Stimulated activated CD8-positive, alpha-beta memory T cell treated with anti-CD3 and anti-CD28 coated beads, Interleukin-7, amount 100 ng/mL, for 4 hours (primary cell): ENCODE measurements at places on chromosomes 4 and X.

DNA sequence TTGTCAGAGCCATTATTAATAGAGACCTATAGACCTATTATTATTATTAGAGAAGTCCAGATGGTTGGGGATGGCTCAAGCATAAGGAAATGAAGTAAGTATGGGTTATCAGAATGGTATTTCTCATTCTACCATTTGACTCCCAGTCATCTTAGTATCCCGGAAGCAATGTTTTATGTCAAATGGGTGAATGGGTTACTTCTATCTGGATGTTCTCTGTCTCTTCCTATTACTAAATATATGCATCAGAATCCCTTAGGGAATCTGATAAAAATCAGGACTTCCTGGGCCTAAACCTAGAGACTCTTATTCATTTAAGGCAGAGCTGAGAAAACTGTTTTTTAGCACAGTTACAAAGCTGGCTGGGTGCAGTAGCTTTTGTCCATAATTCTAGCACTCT lies 149.9 kb downstream of the SLC10A7 start:
- no peak for DNase-seq

DNA sequence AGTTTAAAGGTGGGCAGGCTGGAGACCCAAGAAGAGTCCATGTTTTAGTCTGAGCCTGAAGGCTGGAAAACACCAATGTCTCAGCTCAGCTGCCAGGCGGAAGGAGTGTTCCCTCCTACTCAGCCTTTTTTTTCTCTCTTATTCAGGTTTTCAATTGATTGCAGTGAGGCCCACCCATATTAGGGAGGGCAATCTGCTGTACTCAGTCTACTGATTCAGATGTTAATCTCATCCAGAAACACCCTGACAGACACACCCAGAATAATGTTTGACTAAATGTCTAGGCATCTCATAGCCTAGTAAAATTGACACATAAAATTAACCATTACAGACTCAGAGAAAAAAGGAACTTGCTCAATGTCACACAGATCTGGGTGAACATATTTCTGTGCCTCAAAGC lies 347.1 kb downstream of the GBA3 start:
- DNase-seq = no peak

DNA sequence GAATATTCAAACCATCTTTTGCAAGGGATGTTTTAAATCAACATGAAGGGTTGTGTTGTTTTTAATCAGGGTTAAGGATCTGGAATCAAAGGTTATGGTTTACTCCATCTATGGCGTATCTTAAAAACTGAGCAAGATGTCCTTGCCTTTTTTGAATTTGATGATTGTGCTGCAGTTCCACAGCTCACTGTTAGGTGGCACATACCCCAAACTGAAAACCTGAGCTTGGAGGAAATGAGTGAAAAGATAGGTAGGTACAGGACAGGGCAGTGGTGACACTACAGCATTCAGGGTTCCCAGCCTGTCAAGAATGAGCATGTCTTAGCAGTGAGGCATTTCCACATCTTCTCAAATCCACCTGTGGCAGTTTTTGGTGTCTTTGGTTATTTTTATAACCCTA lies 13.1 kb upstream of the EOLA1 start:
- no peak for DNase-seq

GRCh38 chrX:10930151-10930550 lies 181.0 kb upstream of the HCCS start:
- no peak for DNase-seq

GRCh38 chr4:163920426-163920825 lies 425.9 kb downstream of the TMA16 start:
- no peak for DNase-seq

- no peak for DNase-seq
Measured at GRCh38 chrX:15207994-15208393, 61.9 kb downstream of the ASB9 start.

GRCh38 chr4:179867300-179867878 lies 2375.8 kb upstream of the TENM3 start:
- no peak for DNase-seq

- no peak for DNase-seq
Measured at GRCh38 chrX:39756086-39756883, 341.5 kb downstream of the BCOR start.

GRCh38 chr4:11264841-11265240 lies 163.9 kb downstream of the HS3ST1 start:
- no peak for DNase-seq

DNA sequence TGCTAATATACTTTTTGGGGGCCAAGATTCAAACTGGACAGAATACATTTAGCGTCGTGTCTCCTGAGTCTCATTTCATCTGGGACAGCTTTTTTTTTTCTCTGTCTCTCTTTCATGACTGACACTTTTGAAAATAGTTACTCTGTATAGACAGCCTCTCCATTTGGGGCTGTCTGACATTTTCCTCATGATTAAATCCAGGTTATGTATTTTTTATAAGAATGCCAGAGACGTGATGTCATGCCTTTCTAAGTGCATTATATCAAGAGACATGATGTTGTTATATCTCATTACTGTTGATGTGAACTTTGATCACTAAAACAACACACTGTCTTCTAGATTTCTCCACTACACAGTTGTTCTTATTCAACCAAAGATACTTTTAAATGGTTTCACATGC lies 199.0 kb downstream of the BANK1 start:
- no peak for DNase-seq

- no peak for DNase-seq
Measured at GRCh38 chr4:54063229-54063628, 1.2 kb downstream of the CHIC2 start.

- no peak for DNase-seq
Measured at GRCh38 chrX:154549766-154550165, 2.3 kb downstream of the IKBKG start.
